Stimulated activated CD8-positive, alpha-beta memory T cell treated with anti-CD3 and anti-CD28 coated beads, Interleukin-7, amount 100 ng/mL, for 24 hours (primary cell): ENCODE measurements at places on chromosomes 6 and 20.

- no peak for DNase-seq
Measured at GRCh38 chr20:3828798-3829197, 8.5 kb downstream of the AP5S1 start.

GRCh38 chr20:50865114-50865513, 66.1 kb downstream of the ADNP start:
- no peak for DNase-seq

DNA sequence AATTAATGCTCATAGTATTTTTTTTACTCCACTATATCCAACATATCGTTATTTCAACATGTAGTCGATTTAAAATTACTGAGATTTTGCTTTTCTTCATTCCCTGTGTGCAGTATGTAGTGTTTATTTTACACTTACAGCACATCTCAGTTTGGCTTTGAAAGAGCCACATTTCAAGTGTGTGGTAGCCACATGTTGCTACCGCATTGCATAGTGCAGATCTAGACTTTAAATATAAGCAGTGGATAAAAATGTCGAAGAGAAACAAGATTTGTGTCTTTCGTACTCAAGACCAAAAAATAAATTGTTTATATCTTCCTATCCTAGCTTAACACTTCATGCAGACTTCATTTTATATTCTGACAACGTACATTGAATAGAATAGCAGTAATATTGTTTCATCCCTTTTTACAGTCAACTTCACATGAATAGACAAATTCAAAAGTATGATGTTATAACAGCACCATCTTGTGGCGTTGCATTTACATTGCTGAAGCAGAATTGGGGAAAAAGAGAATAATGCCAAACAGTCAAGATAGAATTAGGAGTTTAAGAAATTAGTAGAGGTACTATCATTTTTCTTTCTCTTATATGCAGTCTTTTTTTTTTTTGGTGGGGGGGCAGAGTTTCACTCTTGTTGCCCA, 29.9 kb downstream of the FBXO5 start:
- DNase-seq = no peak

- DNase-seq = no peak
Measured at GRCh38 chr20:59157064-59157463, 6.6 kb upstream of the ZNF831 start.

DNA sequence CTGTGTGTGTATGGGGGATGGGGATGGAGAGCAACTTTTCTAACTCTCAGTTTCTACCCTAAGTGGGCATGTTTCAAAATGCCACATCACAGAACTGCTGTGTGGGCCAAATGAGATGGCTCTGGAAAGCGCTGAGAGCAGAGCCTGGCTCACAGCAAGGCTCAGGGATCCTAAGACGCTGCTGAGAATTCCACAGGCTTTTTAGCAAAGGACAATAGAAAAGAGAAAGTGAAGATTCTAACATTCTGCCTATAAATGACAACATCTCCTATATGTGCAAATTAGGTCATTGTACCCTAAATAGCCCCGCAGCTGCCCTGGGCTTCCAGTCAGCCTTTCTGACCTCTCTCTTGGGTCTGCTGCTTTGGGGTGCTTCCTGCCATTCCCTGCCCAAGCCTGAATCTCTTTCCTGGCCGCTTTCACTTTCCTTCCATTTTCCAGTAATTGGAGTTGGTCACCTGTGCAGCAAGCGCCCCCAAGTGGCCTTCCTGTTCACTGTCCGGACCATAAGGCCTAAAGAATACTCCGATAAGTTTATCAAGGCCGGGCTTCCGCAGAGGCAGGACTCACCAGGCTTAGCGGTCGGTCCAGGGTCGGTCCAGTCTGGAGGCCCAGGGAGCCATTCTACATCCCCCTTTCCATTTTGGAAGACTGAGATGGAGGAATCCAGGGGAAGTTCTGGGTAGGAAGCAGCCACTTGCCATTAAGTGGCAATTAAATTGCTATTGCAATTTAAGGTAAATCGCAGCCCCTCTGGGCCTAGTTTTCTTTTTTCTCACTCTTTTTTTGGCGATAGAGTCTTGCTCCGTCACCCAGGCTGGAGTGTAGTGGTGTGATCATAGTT, 6.7 kb upstream of the DDR1 start:
- peak; percentile 45 for DNase-seq

DNA sequence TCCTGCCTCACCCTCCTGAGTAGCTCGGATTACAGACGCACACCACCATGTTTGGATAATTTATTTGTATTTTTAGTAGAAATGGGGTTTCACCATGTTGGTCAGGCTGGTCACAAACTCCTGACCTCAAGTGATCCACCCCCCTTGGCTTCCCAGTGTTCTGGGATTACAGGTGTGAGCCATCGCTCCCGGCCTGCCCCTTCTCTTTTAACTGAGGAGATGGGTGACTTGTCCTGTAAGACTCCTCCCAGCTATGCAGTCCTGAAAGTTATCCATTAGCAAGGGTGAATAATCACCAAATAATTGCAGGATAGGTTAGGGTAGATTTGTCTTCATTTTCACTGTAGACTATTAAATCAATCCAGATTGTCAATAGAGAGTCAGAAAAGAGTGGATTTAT, 40.5 kb upstream of the JARID2 start:
- DNase-seq = no peak

- no peak for DNase-seq
Measured at GRCh38 chr20:60108397-60108796, 150.2 kb downstream of the CDH26 start.

- no peak for DNase-seq
Measured at GRCh38 chr20:15756002-15756753, 817.1 kb downstream of the KIF16B start.

DNA sequence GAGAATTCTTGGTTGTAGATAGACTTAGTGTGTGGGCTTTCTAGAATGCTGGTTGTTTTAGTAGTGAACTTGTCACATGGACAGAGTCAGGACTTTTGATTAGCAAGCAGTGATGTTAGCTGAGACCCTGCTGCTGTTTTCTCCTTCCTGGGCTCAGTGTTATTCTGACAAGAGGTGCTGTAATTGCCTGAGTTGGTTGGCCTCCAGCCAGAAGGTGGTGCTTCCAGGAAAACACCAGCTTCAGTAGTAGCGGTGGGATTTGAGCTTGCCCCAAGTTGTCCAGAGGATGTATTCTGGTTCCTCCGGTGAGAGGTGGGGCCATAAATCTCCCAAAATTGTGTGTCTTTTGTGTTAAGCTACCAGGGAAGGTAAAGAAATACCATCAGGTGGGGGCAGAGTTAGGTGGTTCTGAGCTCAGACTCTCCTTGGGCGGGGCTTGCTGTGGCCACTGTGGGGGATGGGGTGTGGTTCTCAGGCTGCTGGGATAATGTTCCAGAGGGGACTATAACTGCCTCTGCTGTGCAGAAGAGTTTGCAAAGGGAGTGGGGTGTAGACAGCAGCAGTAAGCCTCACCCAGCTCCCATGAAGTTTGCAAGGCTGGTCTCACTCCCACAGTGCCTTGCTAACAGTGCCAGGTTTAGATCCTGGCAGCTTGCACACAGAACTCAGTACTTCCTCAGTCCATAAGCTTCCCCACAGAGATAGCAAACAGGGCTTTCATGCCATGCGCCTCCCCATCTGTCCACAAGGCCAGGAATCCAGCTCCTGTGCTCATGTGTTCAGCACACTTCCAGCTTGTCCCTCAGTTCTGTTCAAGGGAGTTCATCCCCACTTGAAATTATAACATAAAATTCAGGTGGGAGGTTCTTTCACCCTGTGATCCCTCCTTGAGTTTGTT, 278.4 kb upstream of the PTCHD4 start:
- DNase-seq = no peak

DNA sequence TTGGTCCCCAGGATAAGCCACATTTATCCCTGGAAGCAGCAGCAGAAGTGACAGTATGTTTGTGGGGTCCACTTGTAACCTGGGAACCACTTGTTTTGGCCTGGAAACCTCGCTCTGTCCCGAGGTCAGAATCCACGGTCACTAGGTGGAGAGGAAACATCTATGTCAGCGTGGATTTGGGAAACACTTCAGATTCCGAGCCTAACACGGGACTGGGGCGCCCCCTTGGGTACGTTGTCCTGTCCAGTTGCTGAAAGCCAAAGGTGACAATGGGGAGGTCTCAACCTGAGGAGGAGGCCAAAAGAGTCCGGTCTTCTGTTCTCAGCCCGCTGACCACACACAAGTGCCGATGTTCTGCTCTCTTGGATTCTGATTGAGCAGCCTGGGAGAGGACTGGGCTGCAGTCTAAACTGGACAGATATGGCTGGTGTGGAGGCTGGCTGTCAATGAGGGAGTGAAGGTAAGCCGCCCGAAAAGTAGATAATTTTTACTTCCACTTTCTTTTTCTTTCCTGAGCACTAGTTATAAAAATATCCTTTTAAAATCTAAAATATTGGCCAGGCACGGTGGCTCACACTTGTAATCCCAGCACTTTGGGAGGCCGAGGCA, 4.9 kb upstream of the ZFP57 start:
- no peak for DNase-seq

DNA sequence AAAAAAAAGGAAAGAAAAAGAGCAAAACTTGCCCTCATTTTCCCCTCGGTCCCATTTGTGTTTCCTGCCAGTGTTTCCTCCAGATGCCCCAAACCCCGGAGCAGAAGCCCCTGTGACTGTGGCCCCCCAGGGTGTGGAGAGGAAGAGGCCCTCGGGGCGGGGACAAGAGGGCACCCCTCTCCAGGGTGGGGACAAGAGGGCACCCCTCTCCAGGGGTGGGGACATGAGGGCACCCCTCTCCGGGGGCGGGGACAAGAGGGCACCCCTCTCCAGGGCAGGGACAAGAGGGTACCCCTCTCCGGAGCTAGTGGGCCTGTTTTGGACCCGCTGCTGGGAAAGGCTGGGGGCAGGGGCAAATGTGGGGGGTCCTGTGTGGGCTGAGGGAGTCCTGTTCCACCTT, 13.1 kb downstream of the MYT1 start:
- no peak for DNase-seq

- DNase-seq = no peak
Measured at GRCh38 chr6:11374036-11375010, 141.9 kb upstream of the NEDD9 start.

GRCh38 chr6:10478187-10479040, 42.7 kb upstream of the GCNT2 start:
- no peak for DNase-seq

DNA sequence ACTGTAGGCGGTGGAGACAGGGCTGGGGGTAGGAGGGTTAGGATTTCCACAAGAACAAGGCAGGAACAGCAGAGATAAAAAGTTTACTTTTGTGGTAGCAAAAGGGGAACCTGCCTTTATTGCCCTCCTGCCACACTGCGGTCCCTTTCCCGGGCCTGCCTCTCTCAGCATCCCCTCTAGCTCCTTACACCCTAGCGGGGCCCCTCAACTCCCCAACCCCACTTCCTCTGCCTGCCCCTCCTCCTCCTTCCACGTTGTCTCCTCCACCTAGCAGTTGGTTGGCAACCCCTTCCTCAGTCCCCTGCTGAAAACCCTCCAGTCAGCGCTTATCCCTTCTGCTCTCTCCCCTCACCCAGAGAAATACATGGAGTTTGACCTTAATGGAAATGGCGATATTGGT, 714 bp downstream of the AIF1 start:
- DNase-seq = peak; percentile 18

DNA sequence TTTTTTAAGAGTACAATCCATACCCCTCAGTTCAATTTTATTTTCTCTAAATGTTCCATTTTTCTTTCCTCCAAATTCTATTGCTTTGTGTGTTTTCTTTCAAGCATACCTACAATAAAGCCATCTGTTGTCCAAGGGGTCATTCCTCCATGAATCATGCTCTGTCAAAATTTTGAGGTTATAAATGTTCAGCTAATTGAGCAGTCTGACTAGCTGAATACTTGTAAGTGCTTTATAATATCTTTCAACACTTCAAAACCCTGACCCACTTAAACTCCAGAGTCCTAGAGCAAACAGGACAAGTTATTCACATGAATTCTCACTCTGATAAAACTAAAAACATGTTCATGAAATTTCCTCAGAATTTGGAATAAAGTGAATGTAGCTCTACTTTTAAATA, 33.4 kb upstream of the EYA4 start:
- DNase-seq = no peak

GRCh38 chr6:75376347-75377024, 91.9 kb upstream of the TMEM30A start:
- DNase-seq = no peak

- DNase-seq = no peak
Measured at GRCh38 chr20:48478370-48478769, 349.4 kb downstream of the PREX1 start.

DNA sequence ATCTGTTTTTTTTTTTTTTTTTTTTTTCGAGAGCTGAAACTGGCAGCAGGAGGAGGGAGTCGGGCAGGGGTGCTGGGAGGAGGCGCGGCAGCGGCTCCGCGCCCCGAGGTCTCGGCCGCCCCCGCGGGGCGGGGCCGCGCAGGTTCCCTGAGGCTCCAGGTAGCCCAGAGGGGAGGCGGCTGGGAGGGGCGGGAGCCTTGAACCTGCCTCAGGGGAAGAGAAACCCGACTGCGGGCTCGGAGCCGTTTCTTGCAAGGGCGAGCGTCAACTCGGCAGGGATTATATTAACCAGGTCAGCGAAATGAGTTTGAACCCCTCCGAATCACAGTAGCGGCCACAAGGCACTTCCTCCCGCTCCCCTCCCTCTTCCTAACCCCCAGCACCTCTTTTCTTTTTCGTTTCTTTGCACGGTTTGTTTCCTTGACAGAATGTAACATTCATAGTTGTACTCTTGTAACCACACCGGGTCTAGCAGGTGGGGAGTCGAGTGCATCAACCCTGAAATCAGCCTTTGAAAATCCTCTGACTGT, 2.0 kb downstream of the MYB start:
- DNase-seq = peak; percentile 43

GRCh38 chr6:116467514-116467913, 6.3 kb downstream of the CALHM6 start:
- DNase-seq = no peak

- no peak for DNase-seq
Measured at GRCh38 chr20:31759836-31760518, 20.9 kb downstream of the TPX2 start.

DNA sequence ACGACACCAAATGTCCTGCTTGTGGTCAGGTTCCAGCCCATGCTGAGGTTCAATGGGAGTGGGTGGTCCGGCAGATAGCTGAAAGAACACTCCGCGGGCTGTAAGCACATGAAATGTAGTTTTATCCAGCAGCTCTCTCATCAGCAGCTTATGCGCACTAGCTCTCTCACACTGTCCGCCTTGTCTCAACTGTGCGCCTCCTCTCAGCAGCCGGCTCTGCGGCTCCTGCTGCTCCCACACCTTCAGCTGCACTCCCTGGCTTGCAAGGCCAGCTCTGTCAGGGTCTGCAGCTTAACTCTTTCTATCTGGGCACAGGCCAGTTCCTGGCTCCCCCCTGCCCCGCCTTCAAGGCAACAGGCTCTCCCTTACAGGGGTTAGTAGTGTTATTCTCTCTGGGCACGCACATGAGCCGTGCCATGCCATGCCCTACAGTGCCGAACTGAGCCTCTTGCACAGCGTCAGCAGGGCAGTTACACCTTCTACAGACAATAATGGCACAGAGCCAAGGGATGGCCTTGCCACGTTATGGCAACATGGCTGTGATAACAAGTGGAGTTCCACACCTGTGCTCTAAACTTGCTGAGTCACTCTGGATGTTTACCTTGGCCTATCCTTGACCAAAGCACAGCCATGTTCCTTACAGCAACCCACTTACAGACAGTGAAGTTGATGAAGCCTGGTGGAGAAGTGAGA, 84.0 kb upstream of the LRFN2 start:
- no peak for DNase-seq
